Fibroblast of lung (primary cell): ENCODE measurements at places on chromosomes 4 and X.
A peak's percentile ranks its signal among the peaks of the same experiment; 100 is the strongest.

- DNase-seq = no peak
These were observed 34.2 kb downstream of the PKD2 start for GRCh38 chr4:88041626-88042025.

DNA sequence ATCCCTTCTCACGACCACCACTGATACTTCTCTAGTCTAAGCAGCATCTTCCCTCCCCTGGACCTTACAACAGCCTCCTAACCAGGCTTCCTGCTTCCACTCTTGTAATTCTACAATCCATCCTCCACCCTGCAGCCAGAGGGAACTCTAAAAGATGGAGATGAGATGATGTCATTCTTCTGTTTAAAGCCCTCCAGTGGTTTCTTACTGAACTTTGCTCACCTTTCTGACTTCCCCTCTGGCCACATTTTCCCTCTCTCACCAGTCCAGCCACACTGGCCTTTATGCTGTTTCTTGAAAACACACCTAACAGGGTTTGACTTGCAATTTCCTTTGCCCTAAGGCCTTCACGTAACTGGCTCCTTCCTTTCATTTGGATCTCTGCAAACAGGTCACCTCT is 191.4 kb upstream of the NHS start:
- no peak for DNase-seq

DNA sequence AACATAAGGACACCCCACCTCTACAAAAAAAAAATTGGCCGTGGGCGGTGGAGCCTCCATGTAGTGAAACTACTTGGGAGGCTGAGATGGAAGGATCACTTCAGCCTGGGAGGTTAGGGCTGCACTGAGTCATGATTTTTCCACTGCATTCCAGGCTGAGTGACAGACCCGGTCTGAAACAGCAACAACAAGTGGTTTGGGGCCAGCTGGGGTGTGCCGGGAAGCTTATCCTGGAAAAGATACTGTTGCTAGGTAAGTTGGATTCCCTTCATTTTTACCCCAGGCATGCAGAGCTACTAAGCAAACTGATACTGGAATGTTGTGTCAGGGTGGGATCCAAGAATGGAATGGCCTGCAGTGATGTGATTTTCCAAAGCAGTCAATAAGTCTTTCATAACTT is 57.0 kb downstream of the XAGE2 start:
- peak; percentile 51 for DNase-seq

GRCh38 chr4:168515222-168516011 is 18.6 kb downstream of the PALLD start:
- DNase-seq = peak; percentile 17

- peak; percentile 76 for DNase-seq
These were observed 609 bp upstream of the SLC25A6 start for GRCh38 chrX:1392376-1393068.

DNA sequence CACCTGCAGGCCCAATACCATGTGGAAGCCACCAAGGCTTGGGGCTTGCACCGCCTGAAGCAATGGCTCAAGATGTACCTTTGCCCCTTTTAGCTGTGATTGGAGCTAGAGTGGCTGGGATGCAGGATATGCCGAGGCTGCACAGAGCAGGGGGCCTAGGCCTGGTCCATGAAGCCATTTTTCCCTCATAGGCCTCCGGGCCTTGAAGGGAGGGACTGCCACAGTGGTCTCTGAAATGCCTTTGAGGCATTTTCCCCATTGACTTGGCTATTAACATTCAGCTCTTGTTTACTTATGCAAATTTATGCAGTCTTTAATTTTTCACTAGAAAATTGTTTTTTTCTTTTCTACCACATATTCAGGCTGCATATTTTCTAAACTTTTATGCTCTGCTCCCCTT is 203.2 kb upstream of the HHIP start:
- no peak for DNase-seq

DNA sequence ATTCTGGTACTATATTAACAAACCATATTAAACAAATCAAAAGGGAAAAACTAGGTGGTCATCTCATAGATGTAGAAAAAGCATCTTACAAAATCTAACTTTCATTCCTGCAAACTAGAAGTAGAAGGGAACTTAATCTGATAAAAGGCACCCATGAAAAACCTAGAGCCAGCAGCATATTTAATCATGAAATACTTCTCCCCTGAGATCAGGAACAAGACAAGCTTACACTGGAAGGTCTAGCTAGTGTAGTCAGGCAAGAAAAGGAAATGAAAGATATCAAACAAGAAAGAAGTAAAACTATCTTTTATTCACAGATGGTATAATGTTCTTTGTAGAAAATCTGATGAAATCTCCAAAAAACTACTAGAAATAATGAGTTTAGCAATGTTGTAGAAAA is 41.2 kb downstream of the ATP10D start:
- DNase-seq = peak; percentile 33

- no peak for DNase-seq
These were observed 532.1 kb upstream of the PITX2 start for GRCh38 chr4:111154934-111155333.

GRCh38 chr4:86359944-86360478 is at the start of gene MAPK10:
MAPK10 (minus strand) TSS chr4:86360053.
- peak; percentile 92 for DNase-seq

DNA sequence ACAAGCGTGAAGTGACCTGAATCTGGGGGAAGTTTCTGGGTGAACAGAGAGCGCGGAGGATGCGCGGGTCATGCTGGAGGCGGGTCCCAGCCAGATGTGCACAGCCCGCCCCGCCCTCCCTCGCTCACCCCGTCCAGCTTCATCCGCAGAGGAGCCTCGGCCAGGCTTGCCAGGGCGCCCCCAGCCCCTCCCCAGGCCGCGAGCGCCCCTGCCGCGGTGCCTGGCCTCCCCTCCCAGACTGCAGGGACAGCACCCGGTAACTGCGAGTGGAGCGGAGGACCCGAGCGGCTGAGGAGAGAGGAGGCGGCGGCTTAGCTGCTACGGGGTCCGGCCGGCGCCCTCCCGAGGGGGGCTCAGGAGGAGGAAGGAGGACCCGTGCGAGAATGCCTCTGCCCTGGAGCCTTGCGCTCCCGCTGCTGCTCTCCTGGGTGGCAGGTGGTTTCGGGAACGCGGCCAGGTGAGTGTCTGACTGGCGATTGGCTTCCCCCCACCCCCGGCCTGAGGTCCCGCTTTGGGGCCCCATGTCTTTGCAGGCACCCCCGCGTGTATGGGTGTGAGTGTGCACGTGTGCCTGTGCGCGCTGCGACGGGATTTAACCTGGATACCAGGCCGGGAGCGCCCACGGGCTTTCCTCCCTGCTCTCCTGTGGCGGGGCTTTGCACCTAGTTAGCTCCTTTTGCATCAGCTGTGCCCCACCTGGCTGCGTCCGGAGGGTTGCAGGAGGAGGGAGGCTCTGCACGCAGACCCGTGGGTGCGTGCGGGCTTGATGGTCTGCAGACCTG is at the start of gene EGFL6:
Gene EGFL6 (plus strand): TSS at position 123 of the 782 bp plus-strand sequence. CDS start 261 bp downstream, at position 384.
- DNase-seq = no peak

DNA sequence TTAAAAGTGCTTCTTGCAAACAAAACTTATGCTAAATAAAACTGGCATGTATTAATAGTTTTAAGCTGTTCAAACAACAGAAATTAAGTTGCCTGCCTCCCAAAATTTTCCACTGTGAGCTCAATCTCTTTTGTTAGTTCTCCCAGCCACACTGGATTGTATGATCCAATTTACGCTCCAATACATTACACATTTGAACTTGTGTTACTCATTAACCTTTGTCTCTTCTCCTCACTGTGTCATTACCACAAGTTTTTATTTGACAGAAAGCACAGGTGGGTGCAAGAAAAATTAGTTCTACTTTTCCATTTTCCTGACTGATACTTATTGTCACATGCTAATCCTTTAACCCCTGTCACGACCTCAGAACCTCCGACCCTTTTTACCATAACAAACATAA is 55.5 kb downstream of the SHISA3 start:
- no peak for DNase-seq

DNA sequence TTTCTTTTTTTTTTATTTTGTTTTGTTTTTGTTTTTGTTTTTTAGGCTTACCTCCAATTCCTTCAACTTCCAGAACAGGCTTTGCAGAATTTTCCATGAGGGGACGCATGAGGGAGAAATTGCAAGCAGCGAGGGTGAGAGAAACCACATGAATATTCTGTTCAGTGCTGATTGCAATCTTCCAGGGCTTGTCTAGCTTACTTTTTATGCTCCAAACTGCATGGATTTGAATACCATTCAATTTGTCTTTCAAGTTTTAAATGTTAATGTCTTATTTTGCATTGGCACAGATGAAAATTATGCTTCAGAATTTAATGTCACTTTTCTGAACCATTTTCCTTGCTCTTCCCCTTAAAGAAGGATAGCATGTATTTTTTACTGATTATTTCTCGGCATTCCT is 32.7 kb downstream of the CC2D2A start:
- no peak for DNase-seq

- no peak for DNase-seq
These were observed 87.9 kb downstream of the TET2 start for GRCh38 chr4:105234582-105234981.

- DNase-seq = peak; percentile 49
These were observed 76.0 kb downstream of the NAT8L start for GRCh38 chr4:2135083-2135482.

DNA sequence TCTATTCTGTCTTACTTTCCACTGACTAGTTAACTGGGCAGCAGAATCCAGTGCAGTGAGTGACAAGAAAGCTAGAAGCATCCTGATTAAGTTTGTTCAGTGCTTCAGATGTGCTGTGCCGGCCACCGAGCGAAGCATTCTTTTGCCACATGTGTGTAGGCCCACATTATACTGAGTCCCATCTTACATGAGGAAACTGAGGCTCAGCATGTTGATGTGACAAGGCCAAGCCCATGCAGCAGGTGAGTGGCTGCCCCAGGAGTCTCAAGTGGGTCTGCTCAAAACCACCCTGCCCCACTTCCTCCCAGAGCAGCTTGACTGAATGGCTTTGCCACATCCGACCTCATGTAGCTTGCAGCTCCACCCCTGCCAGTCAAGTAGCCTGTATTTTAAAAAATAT is 50.5 kb downstream of the RHOH start:
- no peak for DNase-seq

DNA sequence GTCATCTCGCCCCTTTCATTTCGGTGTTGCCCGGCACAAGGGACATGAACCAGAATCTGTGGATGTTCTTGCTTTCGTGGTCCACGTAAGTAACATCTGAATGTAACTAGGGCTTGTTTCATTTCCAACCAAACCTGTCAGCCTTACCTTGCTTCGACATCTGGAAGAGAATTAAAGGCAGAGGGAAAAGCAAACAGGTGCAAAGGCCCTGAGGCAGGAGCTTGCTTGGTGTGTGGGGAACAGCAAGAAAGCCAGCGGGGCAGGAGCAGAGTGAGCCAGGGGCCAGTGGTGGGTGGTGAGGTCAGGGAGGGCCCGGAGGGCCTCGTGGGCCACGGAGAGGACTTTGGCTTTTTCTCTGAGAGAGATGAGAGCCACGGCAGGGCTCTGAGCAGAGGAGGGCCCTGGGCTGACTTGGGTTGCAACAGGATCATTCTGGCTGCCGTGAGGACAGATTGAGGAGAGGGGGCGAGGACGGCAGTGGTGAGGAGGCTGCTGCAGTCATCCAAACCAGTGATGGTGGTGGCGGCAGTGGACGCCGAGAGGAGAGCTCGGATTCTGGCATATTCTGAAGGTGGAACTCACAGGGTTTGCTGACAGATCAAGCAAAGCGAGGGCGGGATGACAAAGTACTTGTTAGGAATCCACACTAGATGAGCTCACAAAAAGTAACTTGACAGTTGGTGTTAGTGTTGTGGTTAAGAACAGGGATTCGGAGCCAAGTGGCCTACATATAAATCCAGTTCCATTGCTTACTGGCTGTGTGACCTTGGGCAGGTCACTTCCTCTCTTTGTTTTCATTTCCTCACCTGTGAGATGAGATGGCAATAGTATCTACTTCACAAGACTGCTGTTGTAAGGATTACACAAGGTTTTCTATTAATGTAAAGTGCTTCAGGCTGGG is 6.8 kb upstream of the WDR13 start:
- DNase-seq = peak; percentile 34

DNA sequence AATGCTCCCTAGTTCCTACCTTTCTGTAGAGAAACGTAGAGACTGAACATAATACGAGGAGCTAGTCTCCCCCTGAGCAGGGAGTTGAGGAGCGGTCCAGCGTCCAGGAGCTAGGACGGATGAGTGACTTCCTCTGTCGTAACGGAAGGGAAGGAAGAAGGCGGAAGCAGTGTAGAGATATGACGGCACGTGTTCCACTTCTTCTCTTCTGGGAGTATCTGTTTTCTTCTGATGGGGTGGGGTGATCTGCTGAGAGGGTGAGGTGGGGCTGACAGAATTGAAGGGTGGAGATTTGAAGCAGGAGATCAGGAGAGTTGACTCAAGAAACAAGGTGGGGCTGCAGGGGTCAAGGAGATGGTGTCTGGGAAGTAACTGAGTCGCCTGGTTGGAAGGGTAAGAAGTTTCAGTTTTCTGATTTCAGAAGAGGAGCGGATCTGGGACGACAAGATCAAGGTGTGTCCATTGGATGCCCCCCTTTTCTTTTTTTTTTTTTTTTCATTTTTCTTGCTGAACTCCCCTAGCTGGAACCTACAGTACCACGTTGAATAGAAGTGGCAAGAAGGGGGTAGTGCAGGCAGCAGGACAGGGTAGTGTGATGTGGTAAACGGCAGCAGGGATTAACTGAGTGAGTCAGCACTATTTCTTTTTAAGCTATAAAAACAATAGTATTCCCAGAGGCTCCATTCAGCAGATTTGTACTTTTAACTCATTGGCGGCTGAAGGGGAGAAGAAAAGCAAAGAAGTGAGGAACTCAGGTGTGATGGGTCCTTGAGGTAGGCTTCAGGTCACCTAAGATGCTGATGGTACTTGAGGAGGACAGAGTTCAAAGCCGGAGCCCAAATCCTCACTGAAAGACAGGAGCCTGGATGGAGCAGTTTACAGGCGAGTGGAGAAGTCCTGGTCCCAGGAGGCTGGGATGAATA is 50.8 kb upstream of the SETD7 start:
- peak; percentile 44 for DNase-seq

GRCh38 chr4:8364141-8364540 is 76.4 kb downstream of the ACOX3 start:
- no peak for DNase-seq

DNA sequence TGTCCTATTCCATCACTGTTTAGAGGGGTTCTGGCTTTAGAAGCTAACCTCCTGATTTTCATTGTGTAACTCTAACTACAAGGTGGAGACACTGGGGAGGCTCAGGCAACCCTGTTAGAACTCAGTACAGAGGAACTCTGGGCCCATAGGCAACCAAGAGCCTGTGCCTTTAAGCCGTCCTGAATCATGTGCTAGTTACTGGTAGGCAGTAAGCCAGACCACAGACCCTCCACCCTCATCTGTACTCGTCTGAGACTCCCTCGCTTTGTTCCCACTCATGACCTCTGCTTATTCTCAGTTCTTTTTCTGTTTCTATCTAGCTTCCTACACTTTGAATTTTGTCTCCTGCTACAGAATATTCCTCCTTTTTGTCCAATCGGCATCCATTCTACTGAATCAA is 31.4 kb downstream of the TBC1D1 start:
- peak; percentile 51 for DNase-seq

- peak; percentile 51 for DNase-seq
These were observed 276.5 kb downstream of the PPP4R3C start for GRCh38 chrX:27186671-27187070.

DNA sequence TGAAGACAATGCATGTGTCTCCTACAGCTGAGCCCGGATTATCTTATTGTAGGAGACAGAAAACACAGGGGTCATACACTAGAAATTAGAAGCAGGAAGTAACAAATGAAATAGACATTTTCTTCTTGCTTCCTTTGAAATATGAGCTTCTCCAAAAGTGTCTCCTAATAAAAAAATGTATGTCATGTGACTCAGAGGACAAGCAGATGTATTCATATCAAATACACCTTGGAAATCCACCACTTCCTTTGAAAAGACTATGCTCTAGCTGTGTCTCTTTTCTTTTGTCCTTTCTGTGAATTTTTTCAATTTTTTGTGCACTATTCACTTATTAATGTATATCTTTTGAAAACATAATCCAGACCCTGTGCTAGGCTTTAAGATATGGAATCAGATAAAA is 1906.2 kb downstream of the C4orf33 start:
- no peak for DNase-seq

- no peak for DNase-seq
These were observed 71.4 kb upstream of the PSAPL1 start for GRCh38 chr4:7506119-7506518.
